ENCODE measurements at places on chromosomes 1 and 21.

DNA sequence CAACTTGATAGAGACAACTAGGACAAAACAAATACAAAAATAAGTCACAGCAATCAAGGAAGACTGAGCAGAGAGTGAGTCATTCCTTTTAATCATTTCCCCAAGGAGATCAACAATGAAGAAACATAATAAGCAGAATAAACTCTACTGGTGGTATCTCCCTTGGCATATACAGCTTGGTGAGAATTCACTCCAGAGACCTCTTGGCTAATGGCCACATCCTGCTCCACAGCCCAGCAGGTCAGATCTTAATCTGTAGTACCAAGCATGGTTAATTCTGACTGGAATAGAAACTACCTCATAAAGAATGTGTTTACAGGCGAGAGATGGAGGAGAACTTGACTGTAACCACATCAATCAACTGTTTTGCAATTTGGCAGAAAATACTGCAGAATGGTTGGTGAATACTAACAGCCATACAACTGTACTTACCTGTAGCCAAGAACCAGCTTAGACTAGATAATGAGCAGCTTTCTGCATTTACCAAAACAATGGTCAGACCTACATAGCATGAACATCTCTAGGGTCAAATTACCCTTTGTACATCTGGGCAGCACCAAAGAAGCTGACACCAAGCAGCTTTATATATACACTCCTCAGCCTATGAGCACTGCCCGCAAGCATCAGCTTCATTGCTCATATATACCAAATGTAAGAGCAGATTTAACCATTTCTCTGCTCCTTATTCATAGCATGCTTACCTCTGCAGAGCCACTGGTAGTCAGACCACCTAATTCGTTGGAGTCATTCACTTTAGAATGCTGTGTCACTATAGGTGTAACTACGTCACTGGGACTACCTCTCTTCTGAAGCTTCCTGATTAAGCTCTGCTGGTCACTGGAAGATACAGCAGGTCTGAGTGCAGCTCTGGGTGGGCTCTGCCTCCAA, 51.0 kb downstream of the KIAA0319L start:
- DNase-seq: peak; percentile 70

DNA sequence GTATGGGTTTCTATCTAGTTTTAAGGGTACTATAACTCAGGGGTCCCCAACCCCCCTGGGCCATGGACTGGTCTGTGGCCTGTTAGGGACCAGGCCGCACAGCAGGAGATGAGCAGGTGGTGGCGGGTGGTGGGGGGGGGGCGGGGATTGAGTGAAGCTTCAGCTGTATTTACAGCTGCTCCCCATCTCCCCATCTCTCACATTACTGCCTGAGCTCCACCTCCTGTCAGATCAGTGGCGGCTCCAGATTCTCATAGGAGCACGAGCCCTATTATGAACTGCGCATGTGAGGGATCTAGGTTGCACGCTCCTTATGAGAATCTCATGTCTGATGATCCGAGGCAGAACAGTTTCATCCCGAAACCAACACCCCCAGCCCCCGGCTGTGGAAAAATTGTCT, 95.1 kb upstream of the SLC45A1 start:
- no peak for DNase-seq

- peak; percentile 42 for DNase-seq
Observed at GRCh38 chr1:228647523-228648444, 87.5 kb upstream of the RHOU start.

DNA sequence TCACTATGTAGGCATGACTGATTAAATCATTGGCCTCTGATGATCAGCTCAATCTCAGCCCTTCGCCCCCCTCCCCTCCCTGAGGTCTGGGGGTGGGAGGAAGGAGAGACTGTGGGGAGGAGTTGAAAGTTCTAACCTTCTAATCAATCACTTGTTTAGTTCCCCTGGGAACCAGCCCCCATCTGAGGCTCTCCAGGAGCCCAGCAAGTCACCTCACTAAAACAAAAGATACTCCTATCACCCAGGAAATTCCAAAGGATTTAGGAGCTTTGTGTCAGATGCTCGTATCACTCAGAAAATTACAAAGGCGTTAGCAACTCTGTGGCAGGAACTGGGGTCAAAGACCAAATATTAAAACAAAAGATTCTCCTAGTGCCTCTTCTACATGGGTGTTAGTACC, 21.6 kb downstream of the SYF2 start:
- DNase-seq: no peak

DNA sequence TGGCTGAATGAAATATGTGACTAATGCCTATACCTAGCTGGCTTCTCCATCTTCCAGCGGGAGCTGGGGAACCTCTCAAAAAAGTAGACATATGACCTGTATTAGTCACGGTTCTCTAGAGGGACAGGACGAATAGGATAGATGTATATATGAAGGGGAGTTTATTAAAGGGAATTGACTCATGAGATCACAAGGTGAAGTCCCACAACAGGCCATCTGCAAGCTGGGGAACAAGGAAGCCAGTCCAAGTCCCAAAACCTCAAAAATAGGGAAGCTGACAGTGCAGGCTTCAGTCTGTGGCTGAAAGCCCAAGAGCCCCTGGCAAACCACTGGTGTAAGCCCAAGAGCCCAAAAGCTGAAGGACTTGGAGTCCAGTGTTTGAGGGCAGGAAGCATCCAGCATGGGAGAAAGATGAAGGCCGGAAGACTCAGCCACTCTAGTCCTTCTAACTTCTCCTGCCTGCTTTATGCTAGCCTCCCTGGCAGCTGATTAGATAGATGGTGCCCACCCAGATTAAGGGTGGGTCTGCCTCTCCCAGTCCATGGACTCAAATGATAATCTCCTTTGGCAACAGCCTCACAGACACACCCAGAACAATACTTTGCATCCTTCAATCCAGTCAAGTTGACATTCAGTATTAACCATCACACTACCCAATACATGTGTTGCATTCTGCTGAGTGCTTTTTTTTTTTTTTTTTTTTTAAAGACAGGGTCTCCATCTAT, 19.6 kb downstream of the OLIG1 start:
- no peak for DNase-seq

GRCh38 chr21:25422610-25423608, 184.4 kb downstream of the MRPL39 start:
- no peak for DNase-seq

GRCh38 chr1:193634470-193634869, 448.1 kb upstream of the B3GALT2 start:
- peak; percentile 37 for DNase-seq

GRCh38 chr1:245990315-245991022, 516.6 kb downstream of the SMYD3 start:
- DNase-seq: no peak

DNA sequence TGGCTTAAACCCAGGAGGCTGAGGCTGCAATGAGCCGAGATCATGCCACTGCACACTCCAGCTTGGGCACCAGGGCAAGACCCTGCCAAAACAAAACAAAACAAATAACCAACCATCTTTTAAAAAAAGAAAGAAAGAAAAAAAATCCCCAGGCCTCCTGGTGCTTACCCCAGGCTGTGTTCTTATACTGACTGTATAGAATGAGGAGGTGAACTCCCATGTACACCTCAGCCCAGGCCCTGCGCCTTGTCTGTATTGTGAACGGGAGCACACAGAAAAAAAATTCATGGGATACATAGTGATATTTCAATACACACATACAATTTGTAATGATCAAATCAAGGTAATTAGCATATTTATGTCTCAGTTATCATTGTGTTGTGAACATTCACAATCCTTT, 14.1 kb downstream of the RPL5 start:
- DNase-seq: no peak

GRCh38 chr1:66552287-66552686, 18.3 kb downstream of the SGIP1 start:
- DNase-seq: no peak

- no peak for DNase-seq
Observed at GRCh38 chr1:3483801-3484444, 29.5 kb downstream of the ARHGEF16 start.

- DNase-seq: no peak
Observed at GRCh38 chr1:72184099-72184701, 98.1 kb downstream of the NEGR1 start.

DNA sequence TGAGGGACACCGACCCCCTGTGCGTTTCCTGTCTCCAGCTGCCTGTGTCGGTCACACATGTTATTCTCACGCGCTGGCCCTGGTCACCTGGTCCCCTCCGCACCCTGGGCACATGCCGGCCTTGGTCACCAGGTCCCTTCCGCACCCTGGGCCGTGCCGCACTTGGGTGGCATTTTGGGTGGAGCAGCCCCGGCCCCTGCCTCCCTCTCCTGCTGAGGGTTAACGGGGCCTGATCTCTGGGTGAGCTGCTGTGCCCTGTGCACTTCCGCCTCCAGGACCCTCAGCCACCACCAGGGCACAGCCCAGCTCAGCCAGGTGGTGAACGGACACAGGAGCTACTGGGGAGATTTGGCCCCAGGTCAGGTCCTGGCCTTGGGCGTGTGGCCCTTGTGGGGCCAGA, 26.6 kb downstream of the RRP1 start:
- no peak for DNase-seq

DNA sequence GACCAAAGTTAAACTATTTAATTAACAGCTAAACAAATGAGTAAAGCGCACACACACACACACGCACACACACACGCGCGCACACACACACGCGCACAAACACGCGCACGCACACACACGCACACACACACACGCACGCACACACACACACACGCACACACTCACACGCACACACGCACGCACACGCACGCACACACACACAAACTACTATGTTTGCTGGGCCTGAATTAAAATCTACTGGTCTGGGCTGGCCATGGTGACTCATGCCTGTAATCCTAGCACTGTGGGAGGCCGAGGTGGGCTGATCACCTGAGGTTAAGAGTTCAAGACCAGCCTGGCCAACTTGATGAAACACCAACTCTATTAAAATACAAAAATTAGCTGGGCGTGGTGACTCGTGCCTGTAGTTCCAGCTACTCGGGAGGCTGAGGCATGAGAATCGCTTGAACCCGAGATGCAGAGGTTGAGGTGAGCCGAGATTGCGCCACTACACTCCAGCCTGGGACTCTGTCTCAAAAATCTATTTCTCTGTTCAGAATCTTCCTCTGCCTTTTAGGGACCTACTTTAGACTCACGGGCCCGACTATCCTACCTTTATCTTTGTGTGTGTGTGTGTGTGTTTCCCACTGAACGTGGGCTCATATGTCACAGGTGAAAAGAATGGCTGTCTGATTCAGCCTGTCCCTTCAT, 37.5 kb upstream of the DNAJC11 start:
- DNase-seq: no peak

DNA sequence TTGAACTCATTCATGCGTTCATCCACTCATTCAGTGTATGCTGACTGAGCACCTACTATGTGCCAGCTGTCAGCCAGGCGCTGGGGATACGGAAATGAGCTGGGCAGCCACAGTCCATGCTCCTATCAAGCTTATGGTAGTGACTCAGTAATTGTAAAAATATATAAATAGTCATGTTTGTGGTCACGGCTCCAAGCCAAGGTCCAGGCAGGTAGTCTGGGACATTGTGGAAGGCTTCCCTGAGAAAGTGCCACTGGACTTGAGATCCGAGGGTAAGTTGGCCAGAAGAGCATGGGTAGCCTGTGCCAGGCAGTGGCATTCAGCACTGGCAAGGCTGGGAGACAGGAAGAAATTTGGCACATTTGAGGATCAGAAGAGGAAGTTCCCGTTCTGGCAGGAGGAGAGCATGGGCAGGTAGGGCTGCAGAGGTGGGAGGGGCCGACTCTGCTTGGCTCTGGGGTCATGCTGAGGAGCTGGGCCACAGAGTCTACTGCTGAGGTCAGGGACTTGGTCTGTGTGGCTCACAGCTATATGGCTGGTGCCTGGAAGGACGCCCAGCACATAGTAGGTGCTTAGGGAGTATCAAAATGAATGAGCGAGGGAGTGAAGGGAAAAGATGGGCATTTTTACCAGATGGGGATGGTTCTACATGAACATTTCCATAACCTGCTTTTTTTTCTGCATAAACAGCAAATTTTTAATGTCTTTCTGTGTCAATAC, 6.9 kb downstream of the PTPRF start:
- DNase-seq: no peak

- DNase-seq: no peak
Observed at GRCh38 chr1:163697137-163697536, 375.4 kb downstream of the NUF2 start.

DNA sequence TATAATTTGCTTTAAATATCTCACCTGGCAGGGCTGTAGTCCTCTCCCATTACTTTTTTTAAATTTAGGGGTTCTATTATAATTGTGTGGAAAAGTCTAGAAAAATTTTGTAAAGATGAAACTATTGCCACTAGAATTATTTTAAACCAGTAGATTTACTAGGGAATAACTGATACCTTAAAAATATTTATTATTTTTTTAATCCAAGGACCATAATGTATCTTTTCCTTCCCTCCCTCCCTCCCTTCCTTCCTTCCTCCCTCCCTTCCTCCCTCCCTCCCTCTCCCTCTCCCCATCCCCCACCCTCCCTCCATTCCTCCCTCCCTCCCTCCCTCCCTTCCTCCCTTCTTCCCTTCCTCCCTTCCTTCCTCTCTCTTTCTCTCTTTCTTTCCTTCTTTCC, 90.5 kb downstream of the DNM3 start:
- DNase-seq: no peak

- no peak for DNase-seq
Observed at GRCh38 chr1:160362168-160362957, 4.5 kb upstream of the NHLH1 start.

DNA sequence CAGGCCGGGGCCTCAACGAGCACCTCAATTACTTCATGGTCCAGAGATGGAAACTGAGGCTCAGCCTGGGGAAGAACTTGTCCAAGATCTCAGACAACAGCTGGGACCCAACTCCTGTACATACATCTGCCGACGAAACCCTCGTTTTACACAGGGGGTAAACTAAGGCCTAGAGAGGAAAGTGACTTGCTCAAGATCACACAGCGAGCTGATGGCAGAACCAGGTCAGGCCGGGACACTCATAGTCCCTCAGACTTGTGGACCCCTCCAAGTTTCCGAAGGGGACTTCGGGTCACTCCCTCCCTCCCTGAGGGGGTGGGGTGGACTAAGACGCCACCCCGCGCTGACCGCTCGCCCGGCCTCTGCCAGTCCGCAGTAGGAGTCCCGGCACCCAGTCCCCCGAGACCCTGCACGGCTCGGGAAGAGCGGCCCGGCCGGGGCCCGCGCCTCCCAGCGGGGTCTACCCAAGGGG, 430 bp downstream of the WASF2 start:
- DNase-seq: no peak

DNA sequence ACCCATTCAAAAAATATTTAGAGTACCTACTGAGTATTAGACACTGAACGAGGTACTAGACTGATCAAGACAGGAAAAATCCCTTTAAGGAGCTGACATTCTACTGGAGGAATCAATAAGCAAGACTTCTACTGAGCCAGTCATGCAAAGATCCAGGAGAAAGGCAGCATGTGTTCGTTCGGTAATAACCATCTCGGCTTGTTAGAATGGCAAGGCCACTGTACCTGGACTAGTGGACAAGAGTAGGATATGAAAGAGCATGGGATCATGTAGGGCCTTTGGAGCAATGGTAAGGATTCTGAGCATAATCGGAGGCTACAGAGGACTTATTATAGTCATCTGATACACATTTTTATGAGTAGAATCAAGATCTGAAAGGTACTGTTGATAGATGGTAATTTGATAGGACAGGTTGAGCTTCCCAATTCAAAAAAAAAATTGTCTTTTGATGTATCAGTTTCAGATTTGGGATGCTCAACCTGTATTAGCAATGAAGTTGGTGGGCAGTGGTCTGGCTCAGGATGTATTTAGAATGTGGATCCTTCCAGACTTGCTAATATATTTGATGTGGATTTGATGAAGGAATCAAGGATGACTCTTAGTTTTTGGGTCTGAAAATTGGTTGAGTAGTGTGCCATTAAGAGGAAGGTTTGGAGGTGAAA, 2.3 kb downstream of the COX20 start:
- no peak for DNase-seq
